ENCODE measurements at places on chromosomes 7 and 10. TPM values are rescaled to one million over a fixed set of nuclear protein-coding genes. Genes with fewer than 3 reads are reported as not detected.

DNA sequence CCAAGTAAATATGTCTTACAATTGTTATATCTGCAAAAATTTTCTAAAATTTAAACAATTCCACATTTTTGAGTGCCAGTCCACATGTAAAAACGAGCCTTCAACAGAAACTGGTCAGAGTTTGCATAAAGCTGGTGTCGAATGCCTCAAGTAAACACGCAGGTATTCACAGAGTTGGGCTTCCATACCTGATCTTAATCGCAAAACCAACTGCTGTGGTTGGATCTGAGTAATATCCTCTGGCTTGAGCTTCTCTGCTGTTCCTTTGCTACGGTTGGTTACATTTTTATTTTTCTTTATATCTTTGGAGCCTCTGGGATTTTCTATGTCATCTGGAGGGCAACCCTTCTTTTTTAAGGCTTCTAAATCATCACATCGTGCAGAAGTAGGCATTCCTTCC, 28.4 kb downstream of the ITGB1 start:
- DNase-seq, result no peak

ACSM6 gene
- total RNA-seq, result not detected

DNA sequence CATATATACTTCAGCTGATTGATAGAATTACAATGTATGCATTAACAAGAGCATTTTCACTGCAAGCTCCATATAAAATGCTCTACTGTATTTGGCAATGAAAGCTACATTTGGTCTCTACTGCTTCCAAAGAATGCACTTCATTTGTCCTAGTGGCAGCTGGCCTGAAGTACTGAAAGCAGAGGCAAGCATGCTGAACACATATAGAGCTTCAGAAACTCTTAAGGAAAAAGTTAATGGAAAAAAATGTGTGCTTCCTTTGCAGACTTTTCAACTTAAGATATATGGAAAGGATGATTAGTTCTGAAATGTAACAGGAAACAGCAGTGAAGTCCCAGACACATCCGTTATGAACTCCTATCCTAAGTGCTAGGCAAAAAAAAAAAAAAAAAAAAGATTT, 537.1 kb upstream of the POM121L12 start:
- peak; percentile 42 for DNase-seq

DNA sequence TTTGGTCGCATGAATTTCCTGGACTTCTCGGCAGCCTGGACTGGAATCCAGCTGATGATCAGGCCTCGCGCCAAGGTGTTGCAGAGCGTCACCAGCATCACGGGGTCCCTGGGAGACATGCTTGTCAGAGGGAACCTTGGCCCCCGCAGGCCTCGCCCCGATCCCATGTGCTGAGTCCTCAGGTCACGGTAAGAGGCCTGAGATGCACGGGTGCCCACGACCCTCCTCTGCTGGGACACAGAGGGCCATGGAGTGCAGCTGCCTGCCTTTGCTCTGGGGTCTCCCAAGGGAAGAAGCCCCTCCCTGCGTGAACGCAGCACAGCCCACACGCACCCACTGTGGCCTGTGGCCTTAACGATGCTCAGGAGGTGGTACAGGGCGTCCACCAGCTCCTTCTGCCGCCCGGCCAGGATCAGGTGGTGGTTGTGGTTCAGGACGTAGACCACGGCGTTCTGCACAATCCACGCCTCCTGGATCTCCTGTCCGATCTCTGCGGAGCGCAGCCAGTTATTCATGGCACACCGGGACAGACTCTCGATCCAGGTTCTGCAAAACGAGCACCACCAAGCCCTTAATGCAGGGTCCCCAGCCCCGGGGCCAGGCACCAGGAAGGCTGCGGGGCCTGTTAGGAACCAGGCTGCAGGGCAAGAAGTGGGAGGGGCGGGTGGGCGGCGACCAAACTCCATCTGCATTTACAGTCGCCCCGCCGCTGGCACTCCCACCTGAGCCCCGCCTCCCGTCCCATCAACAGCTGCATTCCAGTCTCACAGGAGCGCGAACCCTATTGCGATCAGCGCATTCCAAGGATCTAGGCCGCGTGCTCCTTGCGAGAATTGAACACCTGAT, 29.4 kb downstream of the CFAP46 start:
- peak; percentile 88 for DNase-seq

MYL10 gene
- not detected for total RNA-seq

- DNase-seq, result no peak
Measured at GRCh38 chr10:113159563-113159962, 209.5 kb downstream of the TCF7L2 start.

GRCh38 chr10:43794181-43794815, 145.6 kb upstream of the ZNF32 start:
- no peak for DNase-seq

DNA sequence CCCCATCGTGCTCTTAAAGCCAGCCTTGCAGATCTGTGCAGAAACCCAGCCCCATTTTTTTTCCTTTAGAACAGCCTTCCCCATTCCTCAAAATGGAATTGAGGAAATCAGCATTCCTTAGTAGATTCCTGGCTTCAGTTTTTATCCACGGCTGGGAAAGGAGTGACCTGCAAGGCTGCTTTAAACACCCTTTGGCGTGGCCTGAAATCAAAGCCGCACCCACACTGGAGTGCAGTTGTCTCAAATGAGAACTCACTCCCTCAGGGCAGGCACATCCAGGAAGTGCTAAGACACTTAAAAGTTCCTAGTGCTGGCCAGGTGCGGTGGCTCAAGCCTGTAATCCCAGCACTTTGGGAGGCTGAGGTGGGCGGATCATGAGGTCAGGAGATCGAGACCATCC, 34.8 kb downstream of the HTR5A start:
- no peak for DNase-seq

DNA sequence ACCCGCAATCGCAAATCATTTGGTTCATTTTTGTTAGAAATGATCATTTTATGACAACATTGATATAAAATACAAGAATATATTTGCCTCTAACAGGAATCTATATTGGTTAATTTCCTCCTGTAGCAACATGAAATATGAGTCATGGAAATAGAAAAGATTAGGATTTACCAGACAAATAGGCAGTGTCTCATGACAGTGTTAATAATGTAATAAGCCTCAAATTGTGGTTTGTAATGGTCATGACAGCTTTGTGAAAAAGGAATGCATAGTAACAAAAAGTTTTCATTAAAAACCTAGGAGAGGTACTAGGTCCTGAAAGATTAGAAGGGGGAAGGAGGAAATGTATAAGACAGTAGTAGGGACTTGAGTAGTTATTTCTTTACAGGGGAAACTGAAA, 7.9 kb upstream of the SLK start:
- no peak for DNase-seq

DNA sequence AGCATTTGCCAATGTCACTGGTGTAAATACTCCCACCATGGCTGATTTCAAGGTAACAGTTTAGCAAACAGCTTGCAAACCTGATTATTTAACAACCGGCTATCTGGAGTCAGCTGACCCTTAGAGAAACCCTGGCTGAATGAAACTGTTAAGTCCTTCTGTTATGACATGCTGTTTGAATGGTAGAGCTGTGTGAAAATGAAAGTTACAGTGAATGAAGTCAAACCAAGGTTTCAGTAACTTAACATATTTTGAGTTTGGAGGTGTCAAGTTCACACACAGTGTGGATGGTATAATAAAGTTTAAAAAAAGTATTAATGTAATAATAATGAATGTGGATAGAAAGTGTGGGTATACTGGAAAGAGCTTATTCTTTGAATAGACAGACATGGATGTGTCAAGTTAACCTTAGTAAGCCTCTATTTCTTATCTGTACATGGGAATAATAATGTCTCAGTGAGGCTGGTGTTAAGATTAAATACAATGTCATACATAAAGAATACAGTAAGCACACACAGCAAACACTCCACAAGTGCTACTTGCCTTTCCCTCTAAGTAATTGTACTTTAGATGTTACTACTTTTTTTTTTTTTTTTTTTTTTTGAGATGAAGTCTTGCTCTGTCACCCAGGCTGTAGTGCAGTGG, 150.4 kb downstream of the TAX1BP1 start:
- no peak for DNase-seq

PSMG3 gene
- total RNA-seq, result 28.3 TPM
